Stimulated activated CD4-positive, alpha-beta T cell treated with anti-CD3 and anti-CD28 coated beads, Interleukin-15, amount 100 ng/mL, for 1 hour (primary cell): ENCODE measurements at places on chromosomes 6 and 20.

GRCh38 chr20:15814360-15814759 is 758.9 kb downstream of the KIF16B start:
- DNase-seq = no peak

DNA sequence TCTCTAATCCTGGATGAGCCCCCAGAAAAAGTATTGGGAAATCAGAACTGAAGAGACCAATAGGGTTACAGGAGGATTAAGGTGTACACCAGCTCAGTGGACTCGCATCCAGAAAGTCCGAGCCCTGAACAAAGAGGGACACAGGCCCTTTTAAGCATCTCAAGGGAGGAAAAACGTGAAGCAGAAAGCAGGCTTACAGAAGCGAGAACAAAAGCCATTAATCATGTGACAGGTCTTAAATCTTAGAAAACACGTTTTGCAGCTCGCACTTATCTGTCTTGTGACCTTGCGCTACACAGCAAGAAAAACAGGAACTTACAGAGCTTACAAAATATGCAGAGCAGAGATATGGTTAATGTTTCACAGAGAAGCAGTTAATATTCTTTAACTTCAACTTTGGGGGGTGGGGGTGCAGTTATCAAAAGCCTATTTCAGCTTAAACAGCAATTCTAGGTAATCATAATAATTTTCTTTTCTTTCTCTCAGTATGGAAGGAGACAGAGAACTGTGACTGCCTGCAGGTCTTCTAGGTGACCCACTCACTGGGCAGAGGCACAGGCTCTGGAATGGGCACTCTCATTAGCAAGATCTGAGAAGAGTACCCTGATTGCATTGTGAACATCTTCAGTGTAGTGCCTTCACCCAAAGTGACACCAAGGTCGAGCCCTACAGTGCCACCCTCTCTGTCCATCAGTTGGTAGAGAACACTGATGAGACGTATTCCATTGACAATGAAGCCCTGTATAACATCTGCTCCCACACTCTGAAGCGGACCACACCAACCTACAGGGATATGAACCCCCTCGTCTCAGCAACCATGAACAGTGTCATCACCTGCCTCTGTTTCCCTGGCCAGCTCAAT is 65.0 kb upstream of the MOCS1 start:
- DNase-seq = no peak

GRCh38 chr20:63404129-63405085 is 43.3 kb upstream of the CHRNA4 start:
- DNase-seq = no peak

GRCh38 chr20:53866794-53867740 is 203.3 kb downstream of the BCAS1 start:
- DNase-seq = no peak

DNA sequence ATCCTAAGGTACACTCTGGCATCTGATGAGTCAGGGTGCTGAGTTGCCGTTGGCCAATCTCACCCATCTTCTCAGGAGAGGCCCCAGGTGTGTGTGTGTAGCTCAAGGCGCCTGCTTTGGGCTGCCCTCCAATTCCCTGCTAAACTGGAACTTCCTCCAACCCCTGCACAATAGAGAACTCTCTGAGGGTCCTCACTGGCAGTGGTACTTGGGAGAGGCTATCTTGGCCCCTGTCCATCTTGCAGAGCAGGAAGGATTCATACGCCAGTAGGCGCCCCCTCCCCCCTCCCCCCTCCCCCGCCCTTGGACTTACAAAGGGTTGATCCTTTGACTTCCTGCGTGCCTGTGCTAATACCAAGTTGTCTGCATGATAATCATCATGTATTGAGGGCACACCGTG is 173.6 kb downstream of the SASH1 start:
- no peak for DNase-seq

- no peak for DNase-seq
These were observed 88.2 kb downstream of the PREX1 start for GRCh38 chr20:48739395-48740291.

GRCh38 chr20:24132246-24132645 is 143.7 kb upstream of the GGTLC1 start:
- DNase-seq = no peak

DNA sequence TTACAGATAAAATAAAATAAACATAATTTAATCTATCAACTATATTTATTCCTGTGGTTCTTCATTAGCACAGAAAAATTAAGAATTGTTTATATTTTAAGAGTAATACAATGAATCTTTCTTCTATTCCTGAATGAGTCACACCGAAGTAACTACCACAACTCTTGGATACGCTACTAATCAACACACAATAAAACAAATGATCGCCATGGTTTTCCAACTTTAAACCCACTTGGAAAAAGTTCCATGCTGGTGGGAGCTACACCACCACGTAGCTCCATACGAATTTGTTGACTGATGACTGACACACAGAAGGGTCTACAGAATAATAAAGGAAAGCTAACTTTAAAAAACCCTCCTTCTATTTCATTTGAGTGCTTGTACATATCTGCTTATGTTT is 135.8 kb upstream of the NEDD9 start:
- no peak for DNase-seq

- DNase-seq = no peak
These were observed 238.5 kb upstream of the SASH1 start for GRCh38 chr6:148104131-148104530.

DNA sequence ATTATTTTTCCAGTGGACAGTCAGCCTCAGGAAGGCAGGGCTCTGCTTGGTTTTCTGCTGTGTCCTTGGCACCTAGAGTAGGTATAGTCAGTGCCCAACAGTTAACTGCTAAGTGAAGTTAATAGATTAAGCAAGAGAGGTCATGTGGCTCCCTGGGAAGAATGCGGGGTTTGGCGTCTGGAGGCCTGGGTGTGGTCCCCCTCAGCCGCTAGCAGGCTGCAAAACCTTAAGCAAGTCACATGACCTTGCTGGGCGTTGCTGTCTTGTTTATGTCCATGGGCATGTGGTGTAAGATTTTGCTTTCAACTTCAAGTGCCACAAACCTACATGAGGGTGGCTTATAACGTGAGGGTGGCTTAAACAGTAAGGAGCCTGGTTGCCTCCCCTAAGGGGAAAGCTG is 75.5 kb upstream of the SCP2D1 start:
- no peak for DNase-seq

DNA sequence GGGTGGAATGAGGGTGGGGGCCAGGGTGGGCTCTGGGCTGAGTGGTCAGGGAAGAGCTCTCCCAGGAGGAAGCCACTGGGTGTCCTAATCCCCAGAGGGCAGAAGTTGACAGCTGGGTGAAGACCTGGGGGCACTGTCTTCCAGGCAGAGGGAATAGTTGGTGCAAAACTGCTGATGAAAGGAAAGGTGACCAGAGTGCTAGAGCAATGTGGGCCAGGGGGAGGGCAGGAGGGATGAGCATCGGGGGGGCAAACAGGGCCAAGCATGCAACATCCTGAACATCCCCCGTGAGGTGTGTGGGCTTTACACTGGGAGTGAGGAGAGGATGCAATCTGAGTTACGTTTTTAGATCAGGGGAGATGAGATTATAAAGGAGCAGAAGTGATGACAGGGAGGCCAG is 97.8 kb downstream of the NOL4L start:
- no peak for DNase-seq

- no peak for DNase-seq
These were observed 199.3 kb downstream of the LRFN2 start for GRCh38 chr6:40387871-40388264.

- no peak for DNase-seq
These were observed 54.8 kb upstream of the GCM1 start for GRCh38 chr6:53203483-53203882.

DNA sequence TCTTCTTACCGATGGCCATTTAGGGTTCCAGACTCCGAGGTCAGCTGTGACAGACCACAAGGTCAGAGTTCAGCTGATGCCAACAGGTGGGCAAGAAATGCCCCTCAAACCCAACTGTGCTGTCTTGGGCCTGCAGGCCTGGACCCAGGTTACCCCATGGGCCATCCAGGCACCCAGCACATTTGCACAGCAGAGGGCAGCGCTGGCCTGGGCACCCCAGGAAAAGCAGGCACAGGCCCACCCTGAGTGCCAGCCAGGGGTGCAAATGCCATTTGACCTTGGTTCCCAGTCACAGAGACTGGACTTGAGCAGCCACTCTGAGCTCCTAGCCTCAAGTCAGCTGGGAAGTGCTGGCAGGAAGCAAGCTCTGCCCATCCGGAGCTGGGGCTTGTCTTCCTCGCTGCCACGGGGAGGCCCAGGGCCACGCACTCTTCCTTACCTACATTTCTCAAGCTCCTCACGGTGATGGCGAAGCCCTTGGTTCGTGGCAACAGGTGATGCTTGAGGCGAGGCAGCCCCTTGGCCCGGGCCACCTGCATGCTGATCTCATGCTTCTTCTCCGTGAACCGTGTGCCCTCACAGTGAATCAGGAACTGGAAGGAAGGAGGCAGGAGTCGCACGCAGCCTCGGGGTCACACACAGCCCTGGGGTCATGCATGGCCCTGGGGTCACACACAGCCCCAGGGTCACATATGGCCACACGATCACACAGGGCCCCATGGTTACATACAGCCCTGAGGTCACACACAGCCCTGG is 120.8 kb downstream of the AGPAT4 start:
- DNase-seq = no peak

DNA sequence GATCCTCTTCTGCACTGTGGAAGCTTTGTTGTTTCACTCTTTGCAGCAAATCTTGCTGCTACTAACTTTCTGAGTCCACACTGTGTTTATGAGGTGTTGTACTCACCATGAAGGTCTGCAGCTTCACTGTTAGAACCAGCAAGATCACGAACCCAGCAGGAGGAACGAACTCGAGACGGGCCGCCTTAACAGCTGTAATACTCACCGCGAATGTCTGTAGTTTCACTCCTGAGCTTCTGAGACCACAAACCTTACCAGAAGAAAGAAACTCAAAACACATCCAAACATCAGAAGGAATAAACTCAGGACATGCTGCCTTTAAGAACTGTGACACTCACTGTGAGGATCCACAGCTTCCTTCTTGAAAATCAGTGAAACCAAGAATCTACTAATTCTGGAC is 48.1 kb upstream of the MBOAT1 start:
- DNase-seq = no peak

GRCh38 chr6:9136141-9136822 is 700.9 kb upstream of the SLC35B3 start:
- no peak for DNase-seq

DNA sequence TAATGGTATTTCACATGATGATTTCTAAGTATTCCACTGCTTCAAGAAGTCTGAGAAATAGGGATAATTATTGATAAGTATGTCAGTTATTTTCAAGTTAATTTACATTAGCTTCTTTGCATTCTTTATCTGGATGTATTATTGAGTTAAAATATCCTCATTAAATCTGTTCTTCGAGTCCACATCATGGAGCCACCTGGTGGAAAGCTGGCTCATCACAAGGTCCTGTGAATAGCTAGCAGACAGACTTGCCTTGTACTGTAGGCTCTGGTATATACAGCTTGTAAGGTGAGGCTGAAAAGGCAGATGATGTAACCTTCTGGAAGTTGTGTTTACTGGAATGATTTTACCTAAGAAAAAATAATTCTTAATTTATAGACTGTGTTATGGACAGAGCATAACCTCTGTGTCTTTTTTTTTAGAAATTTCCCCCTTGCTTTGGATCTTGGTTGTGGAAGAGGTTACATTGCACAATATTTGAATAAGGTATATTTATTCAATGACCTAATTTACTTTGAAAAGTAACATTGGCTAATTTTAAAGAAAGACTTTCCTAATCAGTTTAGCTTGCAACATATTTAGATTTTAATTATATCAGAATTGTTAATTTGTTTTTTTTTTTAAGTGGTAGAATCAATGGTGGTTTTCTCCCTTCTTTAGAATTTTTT is 3.5 kb downstream of the NDUFAF5 start:
- DNase-seq = no peak

DNA sequence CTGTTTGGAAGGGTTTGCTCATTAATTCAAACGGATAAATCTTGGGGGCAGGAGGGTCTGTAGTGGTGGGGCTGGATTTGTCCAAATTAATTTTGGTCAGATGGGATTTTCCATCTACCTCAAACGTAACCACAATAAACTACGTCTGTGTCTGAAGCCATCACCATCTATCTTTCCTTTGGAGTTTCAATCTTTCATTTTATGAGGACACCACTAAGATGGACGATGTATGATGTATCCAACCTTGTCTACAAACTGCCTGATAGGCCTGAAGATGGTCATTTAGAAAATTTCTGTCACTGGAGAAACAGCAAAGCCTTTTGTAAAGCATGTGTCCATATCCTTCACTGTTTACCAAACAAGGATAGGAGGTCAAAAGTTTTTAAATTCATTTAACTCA is 138.6 kb upstream of the MARCKS start:
- DNase-seq = no peak

DNA sequence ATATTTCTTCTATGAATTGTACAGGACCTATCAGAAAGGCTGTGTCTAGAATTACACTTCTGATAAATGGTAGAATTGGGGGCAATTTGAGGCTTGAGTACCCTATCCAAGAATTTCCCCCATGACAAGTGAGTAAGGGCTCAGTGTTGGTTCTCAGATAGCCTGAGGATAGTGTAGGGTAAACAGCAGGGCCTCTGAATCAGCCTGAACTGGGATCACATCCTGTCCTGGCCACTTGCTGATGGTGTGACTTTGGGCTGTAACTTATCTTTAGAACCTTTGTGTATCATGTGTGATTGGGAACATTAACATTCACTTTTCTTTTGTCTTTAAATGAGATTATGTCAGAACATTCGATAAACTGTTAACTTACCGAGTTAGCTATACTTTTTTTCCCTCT is 151.0 kb downstream of the CLIC5 start:
- DNase-seq = no peak

DNA sequence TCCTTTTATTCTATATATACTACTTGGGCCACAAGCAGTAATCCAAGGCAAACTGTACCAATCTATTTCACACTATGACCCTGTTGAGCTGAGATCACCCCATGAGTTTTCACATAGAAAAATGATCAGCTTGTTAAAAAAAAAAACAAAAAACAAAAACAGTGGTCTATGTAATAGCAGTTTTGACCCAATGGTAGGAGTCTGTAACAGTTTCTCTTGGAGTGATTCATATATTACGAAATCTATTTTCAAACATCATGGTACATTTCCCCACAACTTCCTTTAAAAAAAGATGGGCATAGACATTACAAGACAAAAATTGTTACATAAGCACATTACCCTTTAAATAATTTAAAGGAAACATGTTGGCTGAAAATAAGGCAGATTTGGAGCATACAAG is 78.1 kb downstream of the PRSS35 start:
- no peak for DNase-seq

- no peak for DNase-seq
These were observed 10.3 kb downstream of the CEP85L start for GRCh38 chr6:118641042-118641441.

DNA sequence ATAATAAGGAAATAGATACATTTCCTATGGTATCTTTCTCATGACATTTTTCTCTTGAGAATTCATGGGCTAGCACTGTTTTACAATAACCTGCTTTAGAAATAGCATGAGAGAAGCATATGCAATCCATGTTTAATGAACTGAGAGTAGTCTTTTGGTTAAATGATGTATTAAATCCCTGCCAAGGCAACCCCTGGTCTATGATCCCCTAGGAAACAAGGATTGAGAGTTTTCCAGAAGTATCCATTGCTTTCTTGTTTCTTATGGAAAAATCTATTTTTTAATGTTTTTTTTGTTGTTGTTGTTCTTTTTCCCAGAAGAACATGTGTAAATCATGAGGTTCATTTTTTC is 390.5 kb upstream of the HSF2 start:
- no peak for DNase-seq

GRCh38 chr6:51887859-51888258 is 199.6 kb downstream of the PKHD1 start:
- no peak for DNase-seq

- DNase-seq = no peak
These were observed 2.8 kb downstream of the VARS1 start for GRCh38 chr6:31792761-31793171.
